Right lung (tissue), 10 donors: ENCODE measurements at places on chromosomes 11 and 22. TPM values are rescaled to one million over a fixed set of nuclear protein-coding genes. Genes with fewer than 3 reads are reported as not detected.

- no peak for DNase-seq
Measured at GRCh38 chr11:16099343-16099900, 256.9 kb downstream of the SOX6 start.

DNA sequence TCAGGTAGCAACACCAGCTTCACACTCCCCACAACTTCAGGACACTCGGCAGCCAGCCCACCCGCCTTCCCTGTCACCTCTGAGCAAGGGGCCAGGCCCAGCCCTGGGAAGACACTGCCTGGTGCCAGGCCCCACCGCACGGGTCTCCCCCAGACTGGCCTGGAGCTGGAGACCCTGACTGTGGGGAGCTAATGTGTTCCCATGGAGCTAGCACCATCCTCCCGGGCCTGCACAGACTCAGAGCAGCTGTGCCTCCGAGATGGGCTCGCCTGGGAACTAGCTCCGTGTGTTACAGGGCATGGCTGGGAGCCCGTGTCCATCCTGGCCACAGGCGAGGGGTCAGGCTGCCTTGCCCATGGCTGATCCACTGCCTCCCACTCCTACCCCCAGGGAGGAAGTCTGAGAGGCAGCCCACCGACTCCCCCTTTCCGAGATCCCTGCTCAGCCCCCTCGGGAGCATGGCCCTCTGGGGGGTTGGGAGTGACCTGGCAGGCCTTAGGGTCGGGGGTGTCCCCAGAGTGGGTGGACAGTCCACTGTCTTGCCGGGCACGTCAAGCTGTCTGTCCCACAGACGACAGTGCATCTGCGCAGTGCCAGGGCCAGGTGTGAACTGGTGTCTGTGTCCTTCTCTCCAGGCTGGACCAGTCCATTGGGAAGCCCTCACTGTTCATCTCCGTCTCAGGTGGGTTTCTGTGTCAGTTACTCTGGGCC, 76.7 kb upstream of the KCNQ1OT1 start:
- no peak for DNase-seq

GRCh38 chr11:126113515-126113957, 50.9 kb upstream of the CDON start:
- DNase-seq, result no peak

DNA sequence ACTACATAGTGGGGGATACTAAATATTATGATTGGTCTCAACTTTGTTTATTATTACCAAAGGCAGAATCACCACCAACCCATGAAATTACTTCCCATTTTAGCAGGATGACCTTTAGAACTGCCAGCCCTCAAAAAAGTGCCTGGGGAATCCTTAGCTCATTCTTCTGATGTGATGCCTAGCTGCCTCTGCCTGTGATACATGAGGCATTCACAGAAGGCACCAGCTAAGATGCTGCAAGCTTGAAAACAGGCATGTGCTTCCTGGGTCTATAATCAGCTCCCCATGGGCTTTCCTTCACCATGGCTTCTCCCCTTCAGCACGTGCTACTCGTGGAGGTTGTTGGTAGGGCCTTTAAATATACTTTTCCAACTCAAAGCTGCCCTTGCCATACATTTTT, 50.4 kb upstream of the ARHGAP20 start:
- DNase-seq, result no peak

DNA sequence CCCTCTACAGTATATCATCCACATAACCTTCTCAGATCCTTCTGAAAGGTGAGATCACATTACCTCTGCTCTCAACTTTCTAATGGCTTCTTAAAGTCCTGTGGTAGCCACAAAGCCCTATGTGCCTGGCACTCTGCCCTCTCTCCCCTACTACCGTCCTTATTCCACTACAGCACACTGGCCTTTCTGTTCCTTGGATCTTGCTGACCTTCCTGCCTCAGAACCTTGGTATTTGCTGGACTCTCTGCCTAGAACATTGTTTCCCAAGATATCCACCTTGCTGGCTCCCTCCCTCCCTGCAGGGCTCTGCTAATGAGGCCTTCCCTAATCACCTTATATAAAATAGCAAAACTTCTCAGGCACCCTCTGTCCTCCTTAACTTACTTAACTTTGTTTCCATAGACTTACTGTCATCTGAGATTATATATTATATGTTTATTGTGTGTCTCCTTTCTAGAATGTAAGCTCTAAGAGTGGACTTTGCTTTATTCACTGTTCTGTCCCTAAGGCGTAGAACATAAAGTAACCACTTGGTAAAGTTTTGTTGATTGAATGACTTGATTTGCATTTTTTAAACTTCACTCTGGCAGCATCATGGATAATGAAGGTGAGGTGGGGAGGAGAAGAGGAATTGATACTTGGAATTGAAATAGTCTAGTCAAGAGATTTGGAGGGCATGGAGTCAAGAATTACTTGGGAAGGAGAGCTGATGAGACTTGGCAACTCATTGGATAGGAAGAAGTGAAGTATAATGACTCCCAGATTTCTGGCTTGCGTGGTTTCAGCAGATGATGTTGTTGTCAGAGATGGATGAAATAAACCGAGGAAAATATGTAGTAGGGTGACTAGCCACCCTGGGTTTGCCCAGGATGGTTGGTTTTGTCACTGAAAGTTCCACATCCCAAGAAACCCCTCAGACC, 10.5 kb downstream of the POLD3 start:
- no peak for DNase-seq

DNA sequence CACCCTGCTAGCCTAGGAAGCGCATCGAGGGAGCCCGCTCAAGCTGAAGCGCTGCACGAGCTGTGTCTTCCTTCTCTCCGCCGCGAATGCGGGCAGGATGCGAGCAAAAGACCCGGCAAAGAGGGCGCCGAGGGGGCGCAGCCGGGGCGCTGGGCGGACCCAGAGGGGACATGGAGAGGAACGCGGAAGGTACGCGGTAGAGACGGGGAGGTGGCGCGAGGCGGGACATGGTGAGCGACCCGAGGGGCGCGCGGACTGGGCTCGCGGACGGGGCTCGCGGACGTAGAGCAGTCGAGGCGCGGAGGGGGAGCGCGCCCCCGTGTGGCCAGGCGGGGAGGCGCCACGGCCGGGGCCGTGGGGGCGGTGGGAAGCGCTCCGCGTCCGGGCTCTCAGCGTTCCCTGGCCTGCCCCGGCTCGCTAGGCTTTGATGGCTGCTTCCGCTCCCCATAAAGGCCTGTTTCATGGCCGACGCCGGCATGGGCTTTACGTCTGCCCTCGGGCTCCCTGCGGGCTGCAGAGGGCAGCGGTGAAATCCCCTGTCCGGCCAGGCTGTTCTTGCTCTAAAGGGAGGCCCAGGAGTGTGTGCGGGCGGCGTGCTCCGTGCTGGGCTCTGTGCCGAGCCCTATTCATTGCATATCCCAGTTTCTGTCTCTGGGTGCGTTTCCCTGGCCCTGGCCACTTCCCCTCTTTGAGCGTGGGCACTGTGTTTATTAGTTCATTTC, 31.2 kb upstream of the TRIM29 start:
- peak; percentile 72 for DNase-seq

DNA sequence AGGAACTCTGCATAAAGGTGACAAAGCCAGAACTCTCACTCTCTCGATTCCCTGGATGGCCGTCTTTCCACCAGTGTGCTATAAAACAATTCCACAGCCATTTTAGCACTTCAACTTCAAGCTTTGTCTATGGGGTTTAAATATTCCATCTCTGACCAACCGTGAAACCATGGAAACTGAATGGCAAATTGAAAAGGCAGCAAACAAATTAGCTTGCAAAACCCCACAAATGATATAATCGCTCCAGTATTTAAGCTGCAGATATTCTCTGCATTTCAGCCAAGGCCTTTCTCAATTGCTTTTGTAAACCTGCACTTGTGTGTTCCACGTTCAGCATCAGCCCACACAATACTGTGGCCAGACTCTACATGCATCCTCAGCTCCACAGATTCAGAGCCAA, 131.7 kb upstream of the ISX start:
- no peak for DNase-seq

- no peak for DNase-seq
Measured at GRCh38 chr11:61018059-61018458, 46.6 kb downstream of the CD6 start.

- no peak for DNase-seq
Measured at GRCh38 chr11:128323381-128323780, 264.0 kb downstream of the ETS1 start.

GRCh38 chr11:79699246-79699645, 258.4 kb upstream of the TENM4 start:
- no peak for DNase-seq

DNA sequence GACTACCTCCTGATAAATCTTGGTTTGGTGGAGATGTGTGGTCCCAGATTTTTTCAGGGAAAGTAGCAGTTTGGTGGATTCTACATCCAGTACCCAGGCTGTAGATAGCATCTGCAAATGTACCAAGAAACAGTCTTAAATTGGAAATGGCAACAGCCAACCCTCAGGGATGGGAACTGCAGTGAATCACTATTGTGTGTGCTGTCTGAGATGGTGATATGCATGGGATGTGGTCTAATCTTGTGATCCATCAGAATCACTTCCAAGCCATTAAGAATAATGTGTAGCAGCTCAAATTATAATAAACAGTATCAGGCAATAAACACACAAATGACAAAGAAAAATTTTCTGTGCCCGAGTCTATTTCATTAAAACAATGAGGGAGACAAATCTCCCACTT, 3.4 kb downstream of the OLFML1 start:
- DNase-seq, result no peak

- no peak for DNase-seq
Measured at GRCh38 chr11:65928667-65929066, 9.4 kb downstream of the DRAP1 start.

GRCh38 chr11:12275818-12276217, 101.6 kb upstream of the PARVA start:
- no peak for DNase-seq

The SCUBE1 gene
- polyA plus RNA-seq, result 0.69 TPM

The TBX10 gene
- not detected for polyA plus RNA-seq

The YPEL4 gene
- polyA plus RNA-seq, result 5.4 TPM

The KCNJ1 gene
- not detected for polyA plus RNA-seq
